ENCODE measurements at places on chromosomes 6 and 20.

DNA sequence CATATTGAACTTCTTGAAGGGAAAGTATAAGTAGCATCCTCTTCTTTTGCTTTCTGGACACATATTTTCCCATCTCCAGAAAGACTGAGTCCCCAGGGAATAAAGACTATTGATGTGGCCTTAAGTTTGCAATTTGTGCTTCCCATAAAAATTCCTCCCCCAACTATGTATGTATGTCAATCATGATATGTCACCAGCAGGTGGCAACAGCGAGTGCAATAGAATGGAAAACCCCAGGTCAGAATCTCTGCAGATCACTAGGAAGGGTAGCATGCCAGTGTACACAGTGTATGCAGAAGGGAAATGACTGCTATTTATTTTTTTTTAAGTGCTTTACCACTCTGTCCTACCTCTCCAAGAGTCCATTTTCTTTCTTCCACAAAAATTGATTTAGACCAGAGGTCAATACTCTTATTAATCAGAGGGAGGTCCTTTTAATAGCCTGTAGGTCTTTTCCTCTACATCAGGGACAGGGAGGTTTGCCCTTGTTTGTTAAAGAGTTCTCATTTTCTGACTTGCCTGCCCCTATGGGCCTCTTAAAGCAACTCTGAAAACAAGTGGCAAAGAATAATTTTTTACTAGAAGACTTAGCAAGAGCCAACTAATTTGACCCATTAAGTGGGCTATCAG is 61.4 kb downstream of the BMP2 start:
- DNase-seq: peak; percentile 91

- no peak for DNase-seq
Observed at GRCh38 chr6:11103065-11103464, 8.5 kb downstream of the ERVFRD-1 start.

DNA sequence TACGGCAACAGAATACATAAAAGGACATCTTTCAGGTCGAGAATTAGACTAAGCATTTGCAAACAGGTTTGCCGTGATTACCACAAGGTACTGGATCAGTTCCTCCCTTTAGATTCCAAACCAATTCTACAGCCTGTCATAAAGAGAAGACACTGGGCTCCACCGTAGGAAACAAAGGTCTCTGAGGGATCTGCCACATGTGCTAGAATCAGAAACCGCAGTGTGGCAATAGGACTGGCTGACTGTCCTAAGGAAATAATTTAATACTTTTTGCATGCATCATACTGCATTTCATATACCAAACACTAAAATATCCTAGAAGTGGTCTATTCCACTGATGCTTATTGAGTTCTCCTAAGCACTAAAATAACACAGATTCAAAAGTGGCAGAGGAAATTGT is 59.2 kb downstream of the POPDC3 start:
- DNase-seq: no peak

- no peak for DNase-seq
Observed at GRCh38 chr6:42345696-42346416, 105.9 kb downstream of the TRERF1 start.

DNA sequence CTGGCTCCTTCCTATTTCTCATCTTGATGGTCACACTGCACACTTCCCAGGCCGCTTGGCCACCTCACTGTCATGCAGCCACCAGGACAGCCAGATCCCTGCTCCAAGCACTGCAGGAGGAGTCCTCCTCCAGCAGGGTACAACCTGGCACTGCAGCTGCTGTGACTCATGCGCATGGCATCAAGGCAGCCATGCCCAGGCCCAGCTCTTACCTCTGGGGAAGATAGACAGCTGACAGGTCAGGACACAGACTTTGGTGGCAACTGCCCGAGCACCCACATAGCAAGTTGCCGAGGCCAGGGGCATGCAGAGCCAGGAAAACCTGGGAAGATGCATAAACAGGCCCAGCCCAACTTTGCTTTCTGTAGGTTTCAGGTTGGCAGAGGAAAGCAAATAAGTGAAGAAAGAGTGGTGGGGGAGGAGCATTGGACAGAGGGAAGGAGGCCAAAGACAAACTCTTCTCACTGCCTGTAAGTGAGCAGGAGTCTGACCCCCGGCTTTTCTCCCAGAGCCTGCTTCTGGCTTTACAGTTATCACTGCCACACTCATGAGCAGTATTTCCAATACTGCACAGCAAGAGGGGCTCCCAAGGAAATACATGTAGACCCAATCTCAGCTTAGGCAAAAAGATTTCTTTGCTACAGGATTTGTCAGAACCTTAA is 38.8 kb downstream of the SLC22A3 start:
- no peak for DNase-seq

- no peak for DNase-seq
Observed at GRCh38 chr20:35370751-35371150, 41.0 kb downstream of the UQCC1 start.

- DNase-seq: peak; percentile 69
Observed at GRCh38 chr6:121430514-121431460, 4.7 kb upstream of the GJA1 start.

GRCh38 chr6:136086686-136087085 is 163.4 kb downstream of the MTFR2 start:
- DNase-seq: no peak

DNA sequence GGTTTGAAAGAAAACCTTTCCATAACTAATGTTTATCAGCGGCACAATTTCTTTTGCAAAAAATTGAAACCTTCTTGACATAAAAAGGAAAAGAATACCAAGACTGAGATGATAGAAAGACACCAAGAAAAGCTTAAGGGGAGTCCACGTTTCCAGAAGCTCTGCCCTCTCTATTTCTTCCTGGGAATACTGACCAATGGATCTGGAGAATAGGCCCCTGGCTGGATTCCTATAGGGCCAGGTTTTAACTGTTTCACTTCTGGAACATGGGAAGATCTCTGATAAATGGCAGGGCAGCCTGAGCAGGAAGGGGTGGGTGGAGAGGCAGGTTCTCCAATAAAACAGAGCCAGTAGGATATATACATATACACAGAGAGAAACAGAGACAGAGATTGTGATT is 413.4 kb upstream of the JARID2 start:
- peak; percentile 24 for DNase-seq

GRCh38 chr6:106097411-106098231 is 11.5 kb downstream of the PRDM1 start:
- DNase-seq: peak; percentile 25

DNA sequence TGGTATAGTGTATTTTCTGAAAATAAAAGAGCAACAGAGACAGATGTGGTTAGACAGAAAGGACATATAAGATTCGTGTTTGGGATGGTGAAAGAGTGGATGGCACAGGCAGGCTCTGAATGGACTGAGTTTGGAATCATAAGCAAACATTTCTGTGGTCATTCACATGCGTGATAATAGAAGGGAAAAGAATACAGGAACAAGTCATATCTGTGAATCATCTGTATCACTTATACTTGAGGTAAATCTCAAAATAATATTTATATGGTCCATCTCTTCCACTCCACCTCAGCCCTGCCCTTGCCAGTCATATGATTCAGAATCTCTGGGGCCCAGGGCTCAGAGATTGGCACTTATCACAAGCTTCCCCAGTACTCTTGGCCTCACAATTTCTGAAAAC is 535.1 kb downstream of the BCKDHB start:
- DNase-seq: no peak

DNA sequence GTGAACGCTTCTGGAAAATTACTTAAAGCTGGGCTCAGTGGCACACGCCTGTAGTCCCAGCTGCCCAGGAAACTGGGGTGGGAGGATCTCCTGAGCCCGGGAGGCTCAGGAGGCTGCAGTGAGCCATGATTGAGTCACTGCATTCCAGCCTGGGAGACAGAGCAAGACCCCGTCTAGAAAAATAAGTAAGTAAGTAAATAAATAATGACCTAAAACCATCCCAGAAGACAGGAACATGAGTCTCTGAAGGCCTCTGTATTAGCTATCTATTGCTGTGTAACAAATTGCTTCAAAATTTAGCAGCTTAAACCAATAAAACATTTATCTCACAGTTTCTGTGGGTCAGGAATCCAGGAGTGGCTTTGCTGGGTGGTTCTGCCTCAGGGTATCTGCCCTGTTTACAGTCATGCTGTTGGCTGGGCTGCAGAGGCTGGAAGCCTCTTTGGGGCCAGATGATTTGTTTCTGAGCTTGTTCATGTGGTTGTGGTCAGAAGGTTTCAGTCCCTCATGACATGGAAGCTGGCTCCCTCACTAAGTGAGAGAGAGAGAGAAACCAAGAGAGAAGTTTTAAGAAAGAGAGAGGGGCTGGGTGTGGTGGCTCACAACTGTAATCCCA is 48.4 kb upstream of the NCOA3 start:
- DNase-seq: no peak
